Stimulated activated CD8-positive, alpha-beta memory T cell treated with anti-CD3 and anti-CD28 coated beads, Interleukin-4, amount 100 ng/mL, for 4 hours (primary cell): ENCODE measurements at places on chromosomes 6 and 20.

DNA sequence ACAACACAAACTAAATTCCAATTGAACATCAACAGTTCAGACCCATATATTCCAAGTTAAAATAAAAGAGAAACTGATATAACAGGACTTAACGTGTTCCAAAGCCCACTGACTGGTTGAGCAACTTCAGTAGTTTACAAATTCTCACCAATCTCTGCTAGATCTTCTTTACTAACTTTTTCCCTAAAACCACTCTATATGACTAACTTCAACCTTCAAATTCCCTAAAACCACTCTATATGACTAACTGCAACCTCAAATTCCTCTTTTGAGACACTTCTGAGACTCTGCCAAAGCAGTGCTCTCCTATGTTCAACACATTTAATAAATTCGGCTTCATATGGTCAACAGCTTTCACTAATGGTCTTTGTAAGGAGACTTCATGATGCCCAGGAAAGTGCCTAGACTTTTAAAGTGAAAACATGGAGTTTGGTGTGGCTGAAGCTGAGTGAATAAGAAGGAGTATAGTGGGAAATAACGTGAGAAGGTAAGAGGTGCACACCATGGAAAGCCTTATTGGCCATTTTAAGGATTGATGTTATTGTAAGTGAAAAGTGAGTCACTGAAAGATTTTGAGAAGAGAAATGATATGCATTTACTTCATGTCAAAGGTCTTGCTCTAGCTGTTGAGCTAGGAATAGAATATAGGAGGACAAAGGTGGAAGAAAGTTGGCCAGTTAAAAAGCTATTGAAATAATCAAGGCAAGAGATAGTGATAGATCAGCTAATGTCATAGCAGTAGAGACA lies 134.0 kb upstream of the HCRTR2 start:
- no peak for DNase-seq

DNA sequence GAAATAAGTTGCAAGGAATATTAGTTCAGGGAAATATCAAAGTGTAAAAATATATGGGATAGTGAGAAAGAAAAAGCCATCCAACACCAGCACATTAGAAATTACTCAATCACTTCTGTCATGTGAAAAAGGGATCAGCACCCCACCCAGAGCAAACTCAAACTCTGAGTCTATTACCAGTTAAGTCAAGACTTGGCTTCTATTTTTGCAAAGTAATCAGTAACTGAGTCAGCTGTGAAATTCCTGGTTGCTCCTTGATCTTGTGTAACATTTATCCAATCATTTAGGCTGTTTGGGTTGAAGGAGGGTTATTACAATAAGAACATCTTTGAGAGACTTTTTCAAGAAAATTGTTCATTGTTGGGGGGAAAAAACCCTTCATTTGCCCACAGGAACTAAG lies 51.2 kb downstream of the SLC22A23 start:
- no peak for DNase-seq

GRCh38 chr20:32481311-32482142 lies 103.6 kb downstream of the NOL4L start:
- no peak for DNase-seq

- no peak for DNase-seq
These were observed 132.8 kb downstream of the FNDC1 start for GRCh38 chr6:159301810-159302593.

DNA sequence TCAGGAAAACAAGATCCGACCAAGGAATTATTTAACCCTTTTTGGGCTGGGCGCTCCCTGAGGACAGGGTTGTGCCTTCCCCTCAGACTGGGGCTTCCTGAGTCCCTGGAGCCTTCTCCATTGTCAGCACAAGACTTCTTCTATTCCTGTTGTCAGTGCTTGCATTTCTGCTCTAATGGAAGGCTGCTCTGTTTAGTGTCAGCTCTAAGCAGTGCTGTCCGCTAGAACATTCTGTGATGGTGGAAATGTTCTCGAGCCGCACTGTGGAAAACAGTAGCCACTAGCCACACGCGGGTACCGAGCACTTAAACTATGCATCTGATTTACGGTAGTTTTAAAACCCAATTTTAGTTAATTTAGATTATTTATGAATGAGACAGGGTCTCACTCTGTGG lies 64.0 kb downstream of the VEGFA start:
- no peak for DNase-seq

DNA sequence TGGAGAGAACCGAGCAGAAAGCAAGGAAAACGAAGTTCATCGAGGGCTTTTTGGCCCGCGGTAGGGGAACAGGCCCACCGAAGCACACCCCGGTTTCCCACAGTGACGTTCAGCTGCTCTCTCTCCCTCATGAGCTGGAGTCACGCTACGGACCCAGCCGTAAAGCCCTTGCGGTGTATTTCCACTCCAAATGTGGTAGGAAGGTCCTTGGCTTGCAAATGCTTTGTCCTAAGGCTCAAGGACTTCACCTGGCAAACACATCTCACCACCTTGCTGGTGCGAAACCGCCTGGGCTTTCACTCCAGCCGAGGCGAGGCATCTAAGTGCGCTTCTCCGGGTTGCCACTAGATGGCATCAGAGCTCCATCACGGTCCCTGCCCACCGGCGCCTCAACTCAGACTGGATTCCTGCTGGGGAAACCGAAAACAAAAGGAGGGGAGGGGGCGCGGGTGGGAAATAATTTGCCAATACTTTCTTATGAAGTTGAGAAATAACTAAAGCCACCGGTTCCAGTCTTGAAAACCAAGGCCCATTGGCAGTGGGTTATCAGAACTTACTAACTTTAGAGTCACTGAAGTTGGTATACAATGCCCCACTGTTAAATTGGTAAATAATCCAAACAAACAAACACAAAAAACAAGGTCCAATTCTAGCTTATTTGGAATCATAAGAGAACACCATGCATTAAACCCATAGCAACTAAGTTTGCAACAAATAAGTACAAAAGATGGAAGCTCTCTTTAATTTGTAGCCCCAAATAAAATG lies 13.4 kb upstream of the FOXC1 start:
- DNase-seq: peak; percentile 28

- no peak for DNase-seq
These were observed 798 bp downstream of the DSP start for GRCh38 chr6:7542065-7542873.

- DNase-seq: no peak
These were observed 191.4 kb downstream of the REV3L start for GRCh38 chr6:111291336-111292259.

DNA sequence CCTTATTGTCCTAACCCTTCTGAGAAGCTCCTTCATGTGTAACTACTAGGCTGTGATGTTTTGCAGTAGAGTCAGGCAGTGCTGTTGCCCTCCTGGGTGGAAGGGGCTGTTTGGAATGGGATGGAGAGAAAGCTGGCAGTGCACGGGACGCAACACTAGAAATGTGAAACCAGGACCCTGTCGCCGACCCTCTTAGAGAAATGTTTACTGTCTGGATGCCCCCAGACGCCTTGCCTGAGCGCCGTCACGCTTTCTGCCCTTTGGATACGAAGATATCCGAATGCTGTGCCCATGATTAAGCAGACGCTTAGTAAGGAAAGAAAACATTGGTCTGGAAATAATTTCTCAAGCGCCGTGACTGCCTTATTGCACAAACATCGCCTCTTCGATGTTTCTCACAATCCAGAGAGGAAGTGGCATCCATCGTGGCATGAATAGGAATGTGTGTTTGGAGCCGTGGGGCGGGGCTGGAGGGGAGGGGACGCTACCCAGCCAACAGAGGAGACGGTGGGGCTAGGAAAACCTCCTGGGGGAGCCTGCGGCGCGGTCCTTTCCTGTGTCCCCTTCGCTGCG lies 661 bp upstream of the PPP1R14C start:
- no peak for DNase-seq

DNA sequence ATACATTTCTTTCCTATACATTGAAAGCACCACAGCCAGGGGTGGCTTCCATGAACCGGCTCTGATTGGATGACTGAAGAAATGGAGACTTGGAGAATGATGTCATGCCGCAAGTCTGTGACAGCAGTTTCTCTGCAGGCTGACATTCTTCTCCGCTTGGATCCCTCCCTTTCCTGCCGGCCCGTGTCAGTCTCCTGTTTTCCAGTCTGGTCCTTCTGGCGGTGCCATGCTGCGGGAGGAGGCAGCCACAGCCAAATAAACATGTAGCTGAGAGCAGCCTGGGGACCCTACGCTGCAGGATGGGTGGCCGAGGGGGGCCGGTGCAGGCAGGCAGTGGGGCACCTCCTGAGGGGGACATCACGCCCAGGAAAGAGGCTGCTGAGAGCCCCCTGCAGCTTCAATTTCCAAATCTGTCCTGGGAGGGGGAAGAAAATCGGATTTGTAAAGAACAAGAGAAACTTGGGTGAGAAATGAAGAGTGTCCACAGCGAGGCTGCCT lies 178.0 kb downstream of the TAF4 start:
- no peak for DNase-seq

- DNase-seq: no peak
These were observed 17.1 kb upstream of the NCOA7 start for GRCh38 chr6:125773387-125774341.

- DNase-seq: no peak
These were observed 885 bp downstream of the NTSR1 start for GRCh38 chr20:62709537-62709905.

- no peak for DNase-seq
These were observed 2.6 kb upstream of the LKAAEAR1 start for GRCh38 chr20:64086801-64087200.

DNA sequence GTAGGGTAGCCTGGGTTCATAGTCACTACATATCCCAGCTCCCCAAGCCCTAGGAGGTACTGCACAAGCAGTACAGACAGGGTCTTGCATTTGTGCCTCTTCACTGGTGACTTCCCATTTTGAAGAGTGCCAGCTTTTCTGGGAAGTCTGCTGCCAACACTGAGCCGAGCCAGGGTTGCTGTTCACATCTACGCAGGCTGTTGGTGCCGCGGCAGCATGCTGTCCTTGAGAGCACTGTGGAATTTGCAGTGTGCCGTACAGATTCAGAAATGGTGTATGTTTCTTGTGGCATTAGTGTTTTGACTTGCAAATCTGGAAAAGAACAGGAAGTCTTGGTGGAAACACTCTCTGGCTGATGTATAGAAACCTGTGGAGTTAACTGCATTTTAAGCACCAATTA lies 67.5 kb downstream of the JARID2 start:
- DNase-seq: no peak

DNA sequence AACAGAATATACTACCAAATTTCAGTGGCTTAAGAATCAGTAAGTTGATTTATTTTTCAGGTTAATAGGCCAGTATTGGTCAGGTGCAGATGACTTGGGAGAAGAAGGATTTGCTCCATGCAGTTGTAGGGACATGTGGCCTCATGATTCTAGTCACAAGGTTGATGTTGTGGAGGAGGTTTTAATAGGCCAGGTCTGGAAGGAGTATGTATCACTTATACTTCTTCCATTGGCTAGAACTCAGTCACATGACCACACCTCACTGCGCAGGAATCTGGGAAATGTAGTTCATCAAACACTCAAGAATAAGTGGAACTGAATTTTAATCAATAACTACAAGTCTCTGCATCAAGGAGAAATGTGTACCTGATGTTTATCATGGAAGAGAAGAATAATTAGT lies 281.5 kb upstream of the QKI start:
- no peak for DNase-seq

DNA sequence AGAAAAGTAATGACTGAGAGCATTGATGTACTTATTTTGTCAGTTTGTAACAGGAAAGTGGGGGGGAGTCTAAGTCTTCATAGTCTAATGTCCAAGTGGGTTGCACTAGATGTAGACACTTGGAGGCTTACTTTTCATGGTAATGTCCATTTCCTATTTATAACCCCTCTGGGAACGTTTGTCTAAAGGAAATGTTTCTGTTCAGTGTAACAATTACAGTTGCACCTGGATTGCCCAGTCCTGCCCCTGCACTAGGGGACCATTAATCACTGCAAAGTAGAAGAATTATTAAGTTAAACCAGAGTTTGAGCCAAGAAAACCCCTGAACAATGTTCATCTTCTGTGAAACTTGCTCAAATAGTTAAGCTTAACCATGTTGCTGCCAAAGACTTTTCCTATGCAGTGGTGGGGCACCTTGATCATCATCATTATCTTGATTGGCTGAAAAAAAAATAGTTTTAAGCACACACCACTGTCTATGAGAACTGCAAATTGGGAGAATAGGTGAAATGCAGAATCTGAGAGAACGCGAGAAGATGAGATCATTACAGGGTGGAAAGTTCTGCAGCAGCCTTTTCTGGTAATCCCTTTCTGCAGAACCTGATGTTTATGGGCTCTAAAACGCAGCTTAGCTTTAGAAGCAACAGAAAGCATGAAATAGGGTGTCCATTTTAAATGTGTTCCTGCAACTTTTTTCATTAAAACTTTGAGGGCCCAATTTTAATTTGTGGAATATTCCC lies 106.0 kb downstream of the ZNF217 start:
- no peak for DNase-seq

DNA sequence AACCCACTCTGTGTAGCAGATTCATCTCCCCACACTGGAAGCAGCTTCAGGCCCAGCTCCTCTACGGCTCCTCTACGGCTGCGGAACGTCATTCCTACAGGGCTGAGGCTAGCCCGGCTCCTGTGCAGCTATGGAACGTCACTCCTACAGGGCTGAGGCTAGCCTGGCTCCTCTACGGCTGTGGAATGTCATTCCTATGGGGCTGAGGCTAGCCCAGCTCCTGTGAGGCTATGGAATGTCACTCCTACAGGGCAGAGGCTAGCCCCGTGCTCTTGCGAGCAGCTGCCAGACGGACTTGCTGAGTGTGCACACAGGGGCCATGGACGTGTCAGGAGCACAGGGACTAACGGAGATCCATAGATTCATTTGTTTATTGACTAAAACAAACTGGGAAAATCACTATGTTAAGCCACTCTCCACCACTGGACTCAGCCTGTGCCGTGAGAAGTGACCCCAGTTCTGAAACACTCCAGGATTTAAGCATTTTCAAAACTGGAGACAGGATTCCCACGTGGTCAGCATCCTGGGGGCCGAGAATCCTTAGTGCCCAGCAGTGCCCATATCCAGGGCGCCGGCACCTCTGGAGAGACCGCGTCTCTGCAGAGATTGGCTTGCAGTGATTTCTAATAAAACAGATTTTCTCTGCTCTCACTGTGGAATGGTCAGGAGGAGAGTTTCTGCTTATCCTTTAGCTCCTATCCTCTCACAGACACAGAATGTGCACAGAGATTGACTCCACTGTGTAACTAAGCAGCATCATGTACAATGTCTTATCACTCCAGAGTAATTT lies 5.0 kb downstream of the KCNQ2 start:
- no peak for DNase-seq

DNA sequence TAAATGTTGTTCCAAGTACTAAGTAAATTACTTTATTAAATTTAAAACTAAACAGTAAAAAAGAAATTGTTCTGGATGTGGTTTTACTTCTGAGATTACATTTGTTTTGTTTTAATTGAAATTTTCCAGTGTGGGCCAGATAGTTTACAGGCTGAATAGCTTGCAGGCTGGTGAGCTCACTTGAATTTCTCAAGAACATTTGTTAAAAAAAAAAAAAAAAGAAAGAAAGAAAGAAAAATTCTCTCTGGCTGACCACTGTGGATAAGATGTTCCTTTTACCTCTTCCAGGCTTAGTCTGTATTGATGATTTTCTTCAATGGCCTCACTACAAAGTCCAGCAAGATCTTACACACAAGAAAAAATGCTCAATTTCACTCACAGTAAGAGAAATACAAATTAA lies 85.4 kb downstream of the PLCG1 start:
- DNase-seq: no peak

GRCh38 chr6:110054664-110055386 lies 76.7 kb downstream of the GPR6 start:
- DNase-seq: no peak

- no peak for DNase-seq
These were observed 16.8 kb downstream of the TPD52L1 start for GRCh38 chr6:125170376-125170775.

- no peak for DNase-seq
These were observed 59.1 kb downstream of the ADGRF1 start for GRCh38 chr6:46983007-46983411.
